Bronchial epithelial cell (primary cell): ENCODE measurements at places on chromosomes 2 and 18.
A peak's percentile ranks its signal among the peaks of the same experiment; 100 is the strongest.

DNA sequence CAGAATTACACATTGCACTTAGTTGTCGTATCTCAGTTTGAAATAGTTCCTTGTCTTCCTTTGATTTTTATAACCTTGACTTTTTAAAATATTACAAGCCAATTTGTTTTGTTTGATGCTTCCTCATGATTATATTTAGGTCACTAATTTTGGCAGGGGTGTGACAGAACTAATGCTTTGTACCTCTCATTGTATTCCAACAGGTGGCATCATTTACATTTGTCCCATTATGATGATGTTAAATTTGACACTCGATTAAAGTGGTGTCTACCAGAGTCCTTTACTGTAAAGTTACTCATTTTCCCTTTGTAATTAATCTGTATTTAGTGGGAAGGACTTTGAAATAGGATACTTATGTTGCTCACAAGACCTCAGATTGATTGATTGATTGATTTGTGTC is 21.5 kb upstream of the MFSD2B start:
- DNase-seq = peak; percentile 42

- no peak for DNase-seq
Observed at GRCh38 chr2:74092275-74092674, 55.4 kb downstream of the BOLA3 start.

DNA sequence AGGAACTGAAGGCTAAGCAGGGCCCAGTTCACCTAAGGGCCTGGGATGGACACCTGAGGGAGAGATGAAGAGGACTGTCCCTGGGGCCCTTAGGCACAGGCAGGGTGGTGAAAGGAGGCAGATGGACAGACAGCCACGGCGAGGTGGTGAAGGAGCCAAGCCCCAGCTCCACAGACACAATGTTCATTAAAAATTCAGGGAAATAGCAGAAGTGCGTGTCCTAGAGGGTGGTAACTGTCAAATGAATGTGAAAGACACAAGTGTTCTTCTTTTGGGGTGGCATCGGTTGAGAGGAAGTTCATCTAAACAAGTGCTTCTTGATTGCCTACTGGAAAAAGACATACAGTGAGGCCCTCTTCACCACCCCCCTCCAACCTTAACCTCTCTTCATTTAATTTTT is 76.2 kb upstream of the SIX2 start:
- DNase-seq = no peak

DNA sequence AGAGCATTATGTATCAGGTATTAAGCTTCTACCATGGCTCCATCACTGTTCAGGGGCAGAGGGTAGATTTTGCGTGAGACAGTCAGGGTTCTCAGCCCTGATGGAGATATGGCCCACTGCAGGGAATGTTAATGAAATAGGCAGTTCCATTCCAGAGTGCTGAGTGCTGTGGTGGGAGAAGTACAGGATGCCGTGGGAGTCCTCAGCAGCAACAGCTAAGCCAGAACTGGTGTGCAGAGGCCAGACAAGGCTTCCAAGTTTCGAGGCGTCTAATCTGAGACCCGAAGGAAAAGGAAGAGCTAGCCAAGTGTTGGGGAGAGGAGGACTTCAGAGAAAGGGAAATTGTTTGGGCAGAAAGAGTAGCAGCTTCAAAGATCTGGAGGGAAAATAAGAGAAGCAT is 30.2 kb upstream of the MAPRE2 start:
- no peak for DNase-seq

DNA sequence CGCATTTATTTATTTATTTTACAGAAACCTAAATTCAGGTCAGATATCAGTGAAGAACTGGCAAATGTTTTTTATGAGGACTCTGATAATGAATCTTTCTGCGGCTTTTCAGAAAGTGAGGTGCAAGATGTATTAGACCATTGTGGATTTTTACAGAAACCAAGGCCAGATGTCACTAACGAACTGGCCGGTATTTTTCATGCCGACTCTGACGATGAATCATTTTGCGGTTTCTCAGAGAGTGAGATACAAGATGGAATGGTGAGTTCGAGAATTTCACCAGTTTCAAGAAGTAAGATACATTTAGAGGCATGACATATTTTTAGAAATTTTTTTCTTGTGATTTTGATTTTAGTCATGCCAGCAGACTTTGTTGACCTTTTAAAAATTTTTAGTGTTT is 4.6 kb downstream of the CDCA7 start:
- no peak for DNase-seq

- peak; percentile 87 for DNase-seq
Observed at GRCh38 chr18:72848503-72849237, 19.1 kb downstream of the NETO1 start.

GRCh38 chr2:200382874-200383273 is 76.4 kb downstream of the SPATS2L start:
- no peak for DNase-seq
